ENCODE measurements at places on chromosomes 7 and 10. TPM values are rescaled to one million over a fixed set of nuclear protein-coding genes. Genes with fewer than 3 reads are reported as not detected.

DNA sequence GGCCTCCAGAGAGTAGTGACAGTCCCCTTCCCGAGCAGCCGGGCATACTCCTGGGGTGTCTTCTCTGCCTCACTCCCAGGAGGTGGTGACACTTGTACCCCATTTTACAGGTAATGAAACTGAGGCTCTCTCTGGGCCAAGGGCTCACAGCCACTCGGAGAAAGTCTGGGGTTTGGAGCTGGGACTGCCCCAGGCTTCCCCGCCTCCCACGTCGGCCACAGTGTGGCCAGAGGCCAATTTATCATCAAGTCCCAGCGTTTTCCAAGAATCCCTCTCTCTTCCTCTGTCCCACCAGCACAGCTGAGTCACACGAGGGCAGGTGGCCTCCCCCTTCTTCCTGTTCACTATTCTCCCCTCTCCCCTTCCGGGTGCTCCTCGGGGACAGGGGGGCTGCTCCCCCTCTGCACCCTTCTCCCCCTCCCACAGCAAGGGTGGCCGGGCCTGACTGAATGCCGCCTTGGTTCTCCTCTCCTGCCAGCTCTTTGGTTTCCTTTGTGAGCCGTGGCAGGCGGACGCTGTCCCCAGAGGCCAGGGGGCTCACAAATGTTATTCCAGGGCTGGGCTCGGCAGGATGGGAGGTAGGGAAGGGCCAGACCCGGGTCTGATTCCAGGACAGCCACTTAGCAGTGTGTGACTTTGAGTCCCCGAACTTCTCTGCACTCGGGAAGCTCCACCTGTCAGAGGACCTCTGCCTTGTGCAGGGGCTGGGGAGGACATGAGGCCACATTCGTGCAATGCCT is 17.7 kb downstream of the CLIP2 start:
- DNase-seq = peak; percentile 72

GRCh38 chr10:124713679-124714255 is 30.4 kb downstream of the FAM53B start:
- DNase-seq = no peak

GRCh38 chr7:37323966-37324365 is 124.7 kb downstream of the ELMO1 start:
- no peak for DNase-seq

- no peak for DNase-seq
Measured at GRCh38 chr7:129412501-129412900, 21.7 kb upstream of the STRIP2 start.

GRCh38 chr10:37865264-37865663 is 7.9 kb upstream of the ZNF248 start:
- DNase-seq = no peak

The IFIT1 gene
- total RNA-seq = 48.0 TPM

DNA sequence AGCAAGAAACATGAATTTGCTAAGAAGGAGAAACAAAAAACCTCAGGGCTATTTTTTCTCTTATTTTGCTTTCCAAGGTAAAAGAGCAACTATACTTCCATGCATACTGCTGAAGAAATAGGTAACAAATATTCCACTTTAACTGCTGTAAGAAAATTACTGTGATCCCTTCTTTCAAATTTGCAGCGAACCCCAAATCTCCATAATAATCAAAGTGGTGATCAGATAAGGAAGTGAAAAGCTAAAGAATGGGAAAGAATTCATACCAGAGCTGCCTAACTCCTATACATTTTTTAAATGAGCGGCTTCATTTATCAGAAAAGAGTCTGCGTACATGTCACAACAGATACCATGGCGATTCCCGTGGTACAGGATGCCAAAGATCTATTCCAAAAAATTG is 7.2 kb downstream of the SGCE start:
- DNase-seq = no peak

GRCh38 chr10:11353006-11353896 is 258.2 kb downstream of the USP6NL start:
- DNase-seq = no peak

GRCh38 chr10:14385596-14386593 is 55.2 kb upstream of the FRMD4A start:
- no peak for DNase-seq

DNA sequence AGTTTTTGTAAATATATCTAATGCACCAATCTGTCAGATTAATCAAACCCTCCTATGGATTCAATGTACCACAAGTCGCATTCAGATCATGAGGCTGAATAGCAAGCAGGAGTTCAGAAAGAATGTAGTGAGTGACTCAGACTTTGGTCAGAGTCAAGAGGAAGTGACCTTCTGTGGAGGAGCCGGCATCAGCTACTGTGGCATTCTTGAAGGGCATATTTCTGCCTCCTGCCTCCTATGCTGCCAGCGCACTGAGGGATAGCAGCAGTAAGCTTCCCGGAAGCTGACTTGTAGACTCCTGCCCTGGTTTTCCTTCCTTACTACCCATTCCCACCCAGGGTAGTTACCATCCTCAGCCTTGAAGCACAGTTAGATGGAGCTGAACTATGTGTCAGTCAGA is 867.5 kb downstream of the NRG3 start:
- no peak for DNase-seq

- no peak for DNase-seq
Measured at GRCh38 chr7:70033226-70033625, 435.0 kb downstream of the AUTS2 start.

DNA sequence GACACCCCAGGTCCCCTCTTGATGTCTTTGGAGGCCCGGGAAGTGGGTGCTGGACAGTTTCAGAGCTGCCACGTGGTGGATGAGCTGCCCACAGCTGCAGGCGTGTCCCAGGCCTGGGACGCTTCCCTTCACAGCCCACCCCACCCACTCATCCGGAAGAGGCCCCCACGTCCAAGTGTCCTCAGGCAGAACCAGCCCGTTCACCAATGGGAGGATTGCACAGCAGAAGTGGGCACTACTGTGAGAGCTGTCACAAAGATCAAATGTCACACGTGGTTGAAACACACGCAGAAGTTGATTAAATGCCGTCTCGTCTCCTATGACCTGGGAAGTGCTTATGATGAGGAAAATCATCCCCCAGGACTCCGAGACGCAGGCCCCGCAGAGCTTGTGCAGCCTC is 52.9 kb downstream of the STK32C start:
- DNase-seq = no peak

DNA sequence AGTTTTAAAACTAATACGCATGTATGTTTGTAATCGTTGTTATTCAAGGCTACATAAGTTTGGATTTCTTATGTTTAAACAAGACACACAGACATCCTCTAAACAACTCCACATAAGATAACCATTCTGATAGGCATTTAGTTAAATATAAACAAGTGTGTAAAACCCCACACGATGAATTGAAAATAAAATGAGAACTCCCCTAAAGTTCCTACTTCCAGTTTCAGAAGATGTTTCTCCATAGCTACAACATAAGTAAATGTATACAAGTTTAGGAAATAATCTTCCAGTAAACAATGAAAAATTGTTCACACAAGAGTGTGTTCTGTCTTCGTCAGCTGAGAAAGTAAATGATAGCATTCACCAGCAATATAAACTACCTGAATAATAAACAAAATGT is 246.8 kb downstream of the RNLS start:
- DNase-seq = no peak

The CRYGN gene
- total RNA-seq = not detected

The SPDYE6 gene
- not detected for total RNA-seq

The PSMC2 gene
- total RNA-seq = 117 TPM

DNA sequence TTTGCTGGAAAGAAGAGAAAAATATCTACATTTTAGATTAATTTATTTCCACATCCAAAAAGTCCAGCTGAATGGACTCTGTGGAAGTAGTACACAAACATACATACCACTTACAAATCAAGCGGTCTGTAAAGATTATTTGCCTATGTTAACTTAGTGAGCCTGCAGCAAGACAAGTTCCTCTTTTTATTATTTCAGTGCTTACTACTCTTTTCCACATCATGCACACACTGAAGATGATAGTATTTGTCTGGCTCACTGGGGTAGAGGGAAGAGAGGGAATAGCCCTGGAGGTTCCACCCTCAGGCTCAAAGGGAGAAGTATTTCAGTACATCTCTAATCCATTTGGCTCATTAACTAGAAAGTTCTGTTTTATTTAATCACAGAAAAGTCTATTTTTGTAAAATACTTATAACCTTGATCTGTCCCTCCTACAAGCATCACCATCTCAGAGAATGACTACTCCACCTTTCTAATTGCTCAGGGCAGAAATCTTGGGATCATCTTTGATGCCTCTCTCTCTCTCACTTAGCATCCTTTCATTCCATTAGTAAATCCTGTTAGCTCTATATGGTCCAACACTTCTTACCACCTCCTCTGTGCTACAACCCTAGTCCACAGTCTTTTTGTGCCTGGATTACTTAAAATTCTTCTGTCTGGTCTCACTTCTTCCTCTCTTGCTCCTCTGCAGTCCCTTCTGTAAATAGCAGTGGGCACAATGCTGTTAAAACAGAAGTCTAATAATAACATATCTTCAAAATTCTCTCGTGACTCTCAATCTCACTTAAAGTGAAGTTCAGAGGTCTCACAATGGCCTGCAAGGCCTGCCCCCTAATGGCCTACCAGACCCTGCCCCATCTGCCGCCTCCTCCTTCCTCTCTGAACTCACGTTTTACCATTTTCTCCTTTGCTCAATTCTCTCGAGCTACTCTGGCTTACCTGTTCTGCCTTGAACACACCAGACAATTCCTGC is 64.3 kb upstream of the CCDC6 start:
- DNase-seq = no peak

DNA sequence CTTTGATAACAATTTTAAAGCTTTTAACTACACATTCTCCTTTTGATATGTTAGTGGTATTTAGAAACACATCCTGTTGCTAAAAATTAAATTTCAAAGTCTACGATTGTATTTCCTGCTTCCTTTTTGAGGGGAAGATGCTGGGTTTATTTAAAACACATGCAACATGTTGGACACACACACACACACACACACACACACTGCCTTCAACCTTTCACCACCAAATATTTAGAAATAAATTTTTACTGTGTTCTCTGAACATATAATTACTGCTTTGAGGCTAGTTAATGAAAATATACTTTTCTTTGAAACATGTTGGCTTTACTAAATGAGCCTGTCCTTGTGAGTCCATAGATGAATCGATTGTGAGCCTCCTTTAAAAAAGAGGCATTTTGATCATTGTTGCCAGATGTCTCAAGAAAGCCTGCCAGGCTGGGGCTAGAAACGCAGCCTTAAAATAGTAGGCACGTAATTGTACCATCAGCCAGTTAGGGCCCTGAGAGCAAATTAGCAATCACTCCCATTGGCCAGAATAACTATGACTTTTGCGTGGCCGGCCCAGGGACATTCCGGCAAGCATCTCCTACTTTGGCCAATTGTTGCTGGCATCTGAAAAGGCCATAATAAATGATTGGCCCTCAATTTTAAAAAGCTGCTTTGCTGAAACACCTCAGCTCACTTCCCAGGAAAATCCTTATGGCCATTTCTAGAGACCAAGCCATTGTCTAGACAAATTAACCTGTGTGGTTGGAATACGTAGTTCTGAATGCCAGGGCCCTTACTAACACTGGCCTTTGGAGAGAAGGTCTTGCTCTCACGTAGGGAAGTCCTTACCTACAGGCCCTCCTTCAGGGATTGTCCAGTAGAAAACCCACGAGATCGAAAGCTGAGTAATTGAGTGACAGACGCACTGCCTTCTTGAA is 9.9 kb upstream of the TEX36 start:
- DNase-seq = no peak

The CELF2 gene
- total RNA-seq = 68.3 TPM

The PILRA gene
- total RNA-seq = 3.2 TPM

The MGMT gene
- 16.7 TPM for total RNA-seq

DNA sequence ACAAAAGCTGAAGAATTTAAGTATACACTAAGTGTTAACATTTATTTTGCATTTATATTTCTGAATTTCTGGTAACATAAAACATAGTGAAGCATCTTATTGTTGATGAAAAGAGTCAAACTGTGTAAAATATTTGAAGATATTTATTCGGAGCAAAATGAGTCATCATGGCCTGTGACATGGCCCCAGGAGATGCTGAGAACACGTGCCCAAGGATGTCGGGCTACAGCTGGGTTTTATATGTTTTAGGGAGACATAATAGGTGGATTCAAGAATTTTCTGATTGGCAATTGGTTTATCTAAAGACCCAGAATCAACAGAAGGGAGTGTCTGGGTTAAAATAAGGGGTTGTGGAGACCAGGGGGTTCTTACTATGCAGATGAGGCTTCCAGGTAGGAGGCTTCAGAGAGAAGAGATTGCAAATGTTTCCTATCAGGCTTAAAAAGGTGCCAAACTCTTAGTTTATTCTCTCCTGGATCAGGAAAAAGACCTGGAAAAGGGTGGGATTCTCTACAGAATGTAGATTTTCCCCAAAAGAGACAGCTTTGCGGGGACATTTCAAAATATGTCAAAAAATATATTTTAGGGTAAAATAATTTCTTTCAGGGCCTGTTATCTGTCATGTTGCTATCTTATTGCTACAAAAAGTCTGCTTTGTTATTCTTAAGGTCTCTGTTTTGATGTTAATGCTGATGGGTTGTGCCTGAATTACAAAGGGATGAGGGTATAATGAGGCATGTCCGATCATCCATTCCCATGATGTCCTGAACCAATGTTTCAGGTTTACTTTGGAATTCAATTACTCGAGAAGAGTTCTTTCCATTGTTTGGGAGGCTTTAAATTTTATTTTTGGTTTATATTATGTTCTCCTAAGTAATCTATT is 74.5 kb downstream of the VWDE start:
- DNase-seq = no peak

GRCh38 chr7:90759710-90760109 is 163.6 kb downstream of the CDK14 start:
- no peak for DNase-seq

DNA sequence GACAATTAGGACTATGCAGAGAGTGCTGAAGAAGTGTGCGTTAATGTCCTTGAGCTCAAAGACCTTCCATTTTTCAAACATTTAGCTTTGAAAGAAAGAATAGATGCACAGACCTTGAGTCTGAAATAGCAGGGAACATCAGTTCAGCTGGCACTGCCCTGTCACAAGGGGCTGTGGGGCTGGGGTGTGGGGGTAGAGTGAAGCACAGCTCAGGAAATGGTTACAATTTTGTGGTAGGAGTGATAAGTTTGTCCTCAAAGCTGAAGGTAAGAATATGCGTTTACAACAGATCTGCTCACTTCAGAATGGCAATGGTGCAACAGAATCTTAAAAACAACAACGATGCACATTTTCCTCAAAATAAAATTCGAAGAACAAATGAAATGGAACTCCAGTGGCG is 33.6 kb downstream of the SMKR1 start:
- DNase-seq = no peak

The TBXAS1 gene
- 5.0 TPM for total RNA-seq

The LEP gene
- total RNA-seq = 0.42 TPM

The SEMA3C gene
- 71.7 TPM for total RNA-seq

Measured in left ventricle myocardium superior (tissue), 1 donor.